ENCODE measurements at places on chromosomes 2 and 18. TPM values are rescaled to one million over a fixed set of nuclear protein-coding genes. Genes with fewer than 3 reads are reported as not detected.

The TMEM182 gene
- total RNA-seq = 1.6 TPM

The TRPM8 gene
- total RNA-seq = under 0.01 TPM

The TBC1D8 gene
- total RNA-seq = 18.9 TPM

The CNDP1 gene
- total RNA-seq = not detected

The FBXO41 gene
- 1.6 TPM for total RNA-seq

The MREG gene
- 0.71 TPM for total RNA-seq

The RAB6C gene
- not detected for total RNA-seq

The RGPD4 gene
- not detected for total RNA-seq

The CTAGE1 gene
- total RNA-seq = not detected

The ACMSD gene
- under 0.01 TPM for total RNA-seq

The ATAD2B gene
- total RNA-seq = 8.6 TPM

The CUL3 gene
- 60.8 TPM for total RNA-seq

The SMYD5 gene
- total RNA-seq = 12.7 TPM

The ASB3 gene
- total RNA-seq = 23.3 TPM

The SLC40A1 gene
- 103 TPM for total RNA-seq

The DSG4 gene
- total RNA-seq = not detected

The SNORC gene
- 0.92 TPM for total RNA-seq

The ALPP gene
- total RNA-seq = not detected

The CPO gene
- 0.09 TPM for total RNA-seq

The FOXD4L1 gene
- 0.09 TPM for total RNA-seq

The ASB1 gene
- total RNA-seq = 24.0 TPM

The FTCDNL1 gene
- 1.00 TPM for total RNA-seq

The SH3BP4 gene
- 25.4 TPM for total RNA-seq

The KCNK3 gene
- 0.28 TPM for total RNA-seq

The ALPG gene
- not detected for total RNA-seq

The BIRC6 gene
- total RNA-seq = 154 TPM

The PPP3R1 gene
- total RNA-seq = 17.8 TPM

The TFCP2L1 gene
- not detected for total RNA-seq

Measured in smooth muscle cell of bladder (primary cell).